Fibroblast of the aortic adventitia (primary cell): ENCODE measurements at places on chromosomes 5 and 9.

DNA sequence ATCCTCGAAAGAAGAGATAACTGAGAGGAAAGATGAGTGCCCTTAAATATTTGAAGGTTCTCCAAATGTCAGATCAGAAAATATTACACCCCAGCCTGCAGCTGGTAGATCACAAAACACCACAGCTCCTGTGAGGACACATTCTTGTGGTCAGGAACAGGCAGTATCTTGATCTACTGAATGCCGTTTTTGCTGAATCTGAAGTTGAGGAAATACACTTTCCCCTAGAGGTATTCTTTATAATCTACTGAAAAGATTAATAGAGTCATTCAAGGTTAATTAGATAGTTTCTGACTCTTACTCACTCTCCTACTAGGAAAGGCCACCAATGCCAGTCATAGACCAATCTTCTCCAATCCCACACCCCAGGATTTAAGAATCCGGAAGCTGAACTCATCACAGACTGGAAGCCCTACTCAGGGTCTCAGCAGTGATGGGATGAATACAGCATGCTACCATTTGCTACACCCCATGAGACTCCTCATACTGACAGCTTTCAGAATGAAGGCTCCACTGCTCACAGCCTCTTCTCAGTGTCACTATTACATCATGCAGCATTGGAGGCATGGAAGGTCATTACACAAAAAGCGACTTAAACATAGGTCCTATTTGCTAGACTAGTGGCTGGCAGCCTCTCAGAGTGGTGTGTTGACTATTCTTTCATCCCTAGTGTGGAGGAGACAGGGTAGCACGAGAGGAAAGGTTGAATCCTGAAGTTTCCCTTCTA is 143.9 kb upstream of the SLC1A3 start:
- DNase-seq, result no peak

DNA sequence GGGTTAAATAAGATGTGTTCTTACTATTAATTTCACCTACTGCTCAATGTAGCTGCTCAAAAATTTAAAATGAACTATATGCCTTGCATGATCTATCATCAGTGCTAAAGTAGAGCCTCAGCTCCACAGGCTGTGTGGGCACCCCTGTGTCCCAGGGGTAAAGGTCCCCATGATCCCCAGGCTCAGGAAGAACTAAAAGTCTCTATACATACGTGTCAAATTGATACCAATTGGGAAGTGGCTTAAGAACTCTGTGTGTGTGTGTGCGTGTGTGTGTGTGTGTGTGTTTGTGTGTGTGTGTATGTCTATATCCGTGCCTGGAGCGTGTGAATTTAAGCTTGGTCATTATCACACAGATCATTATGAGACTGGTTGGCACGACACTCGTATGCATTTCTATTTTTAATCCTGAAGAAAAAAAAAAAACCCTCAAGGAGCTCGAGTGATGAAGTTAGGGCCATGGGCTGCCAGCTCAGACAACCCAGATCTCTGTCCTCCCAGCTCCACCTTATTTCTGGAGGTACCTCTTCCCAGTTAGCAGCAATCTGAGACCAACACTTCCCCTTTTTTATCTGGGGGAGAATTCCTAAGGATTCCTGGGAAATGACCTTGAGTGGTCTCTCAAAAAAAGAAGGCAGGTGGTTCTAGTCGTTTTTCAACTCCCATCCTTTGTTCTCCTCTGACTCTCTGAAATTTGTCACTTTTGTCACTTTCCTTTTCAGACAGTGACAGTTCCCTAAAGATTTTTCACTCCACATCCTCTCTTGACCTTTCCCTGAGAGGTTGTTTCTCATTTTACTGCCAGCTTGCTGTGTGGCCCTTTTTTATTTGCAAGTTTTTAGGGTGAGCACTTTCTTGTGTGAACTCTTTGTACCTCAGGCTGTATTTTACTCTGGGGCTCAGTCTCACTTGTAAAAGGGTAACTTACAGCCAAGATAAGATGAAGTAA is 45.7 kb upstream of the CTXN3 start:
- DNase-seq, result no peak

- no peak for DNase-seq
Measured at GRCh38 chr9:75939536-75940111, 49.2 kb downstream of the PCSK5 start.

DNA sequence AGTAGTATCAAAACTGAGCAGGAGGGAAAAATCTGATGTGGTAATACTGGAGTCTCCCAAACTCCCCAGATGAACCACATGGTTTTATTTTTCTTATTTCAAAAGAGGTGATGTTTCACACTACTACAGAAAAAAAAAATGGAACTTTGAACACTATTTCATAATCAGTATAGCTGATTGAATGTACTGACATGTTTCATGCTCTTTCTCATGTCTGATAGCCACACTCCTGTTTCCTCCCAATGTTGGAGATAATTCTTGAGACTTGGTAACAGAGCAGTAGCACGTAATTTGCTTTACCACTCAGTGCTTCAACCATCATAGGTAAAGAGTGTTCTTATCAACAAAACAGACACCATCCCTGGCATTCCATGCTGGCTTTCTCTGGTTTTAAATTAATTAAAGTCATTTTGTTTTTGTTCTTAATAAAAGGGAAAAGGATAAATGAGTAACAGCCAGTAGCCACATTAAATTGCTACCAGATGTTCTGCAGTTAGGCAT is 85.2 kb downstream of the MUSK start:
- peak; percentile 88 for DNase-seq

DNA sequence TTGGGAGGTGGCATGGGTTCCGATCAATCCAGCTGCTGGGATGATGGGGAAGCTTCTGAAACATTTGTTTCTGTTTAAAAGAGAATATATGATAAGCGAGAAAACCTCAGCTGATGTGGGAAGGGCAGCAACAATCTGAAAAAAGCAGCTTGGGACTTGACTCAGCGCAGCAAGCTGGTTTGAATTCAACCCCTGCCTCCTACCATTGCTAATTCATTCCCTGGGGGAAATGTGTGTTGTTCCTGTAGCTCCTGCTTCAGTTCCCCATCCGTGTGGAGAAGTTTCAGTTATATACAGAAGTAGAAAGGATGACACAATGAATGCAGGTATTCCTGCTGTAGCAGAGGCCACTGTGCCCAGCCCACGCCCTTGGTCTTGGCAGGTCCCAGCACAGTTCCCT is 145.1 kb downstream of the NXNL2 start:
- DNase-seq, result peak; percentile 55

DNA sequence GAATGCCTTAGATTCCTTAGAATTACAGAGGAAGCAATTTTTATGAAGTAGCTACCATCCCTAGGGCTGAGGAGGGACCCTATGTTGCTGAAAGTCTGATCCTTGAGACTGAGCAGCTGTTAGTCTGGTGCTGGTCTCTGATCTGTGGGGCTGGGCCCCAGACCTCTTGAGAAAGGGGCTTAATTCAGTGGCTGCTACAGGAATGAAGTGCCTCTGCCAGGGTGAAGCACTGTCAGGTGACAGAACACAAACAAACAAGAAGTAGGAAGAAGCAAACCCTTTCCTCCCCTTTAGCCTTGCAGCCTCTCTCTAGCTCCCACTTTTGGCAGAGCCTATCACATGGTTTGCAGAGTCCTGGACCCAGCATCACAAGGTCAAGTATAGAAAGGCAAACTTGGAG is 64.0 kb upstream of the STC2 start:
- no peak for DNase-seq

DNA sequence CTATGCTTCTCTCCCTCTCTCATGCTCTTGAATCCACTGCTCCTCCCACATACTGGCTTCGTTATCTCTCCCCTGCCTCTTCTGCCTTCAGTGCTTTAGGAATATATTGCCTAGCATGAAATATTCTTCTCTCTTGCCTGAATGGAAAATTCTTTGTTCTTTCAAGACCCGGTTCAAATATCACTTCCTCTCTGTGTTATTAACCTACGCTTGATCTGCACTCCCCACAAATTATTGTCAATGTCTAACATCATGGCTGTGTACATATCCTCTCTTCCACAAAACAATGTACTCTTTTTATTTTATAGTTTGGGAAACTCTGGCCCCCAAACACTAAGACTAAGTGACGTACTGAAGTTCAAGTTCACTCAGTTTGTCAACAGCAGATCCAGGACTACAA is 211.0 kb downstream of the SEC61B start:
- DNase-seq, result no peak
